NCI-H526 treated with DMSO at 0.1 percent for 48 hours (cell line): ENCODE measurements at places on chromosomes 1 and 21.

- DNase-seq = no peak
Measured at GRCh38 chr21:34372321-34372720, 3.0 kb upstream of the SMIM11 start.

DNA sequence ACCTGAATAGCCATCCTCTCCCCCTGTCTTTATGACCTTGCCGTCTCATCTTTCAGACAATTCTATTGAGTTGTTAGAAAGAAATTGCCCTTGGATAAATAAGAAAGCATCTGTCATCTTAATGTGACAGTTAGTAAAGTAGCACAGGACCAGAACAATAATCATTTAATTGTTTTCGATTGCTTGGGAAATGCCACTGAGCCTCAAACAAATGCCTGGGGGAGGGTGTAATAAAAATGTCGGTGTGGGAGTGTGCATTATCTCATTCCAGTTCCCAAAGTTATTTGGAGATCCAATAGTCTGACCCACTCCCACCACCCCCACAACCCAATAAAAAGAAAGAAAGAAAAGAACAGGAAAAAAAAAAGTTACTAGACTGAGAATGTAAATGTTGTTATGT is 509.3 kb upstream of the LRRC7 start:
- no peak for DNase-seq

- DNase-seq = no peak
Measured at GRCh38 chr1:43971336-43971980, 1.6 kb downstream of the DPH2 start.

DNA sequence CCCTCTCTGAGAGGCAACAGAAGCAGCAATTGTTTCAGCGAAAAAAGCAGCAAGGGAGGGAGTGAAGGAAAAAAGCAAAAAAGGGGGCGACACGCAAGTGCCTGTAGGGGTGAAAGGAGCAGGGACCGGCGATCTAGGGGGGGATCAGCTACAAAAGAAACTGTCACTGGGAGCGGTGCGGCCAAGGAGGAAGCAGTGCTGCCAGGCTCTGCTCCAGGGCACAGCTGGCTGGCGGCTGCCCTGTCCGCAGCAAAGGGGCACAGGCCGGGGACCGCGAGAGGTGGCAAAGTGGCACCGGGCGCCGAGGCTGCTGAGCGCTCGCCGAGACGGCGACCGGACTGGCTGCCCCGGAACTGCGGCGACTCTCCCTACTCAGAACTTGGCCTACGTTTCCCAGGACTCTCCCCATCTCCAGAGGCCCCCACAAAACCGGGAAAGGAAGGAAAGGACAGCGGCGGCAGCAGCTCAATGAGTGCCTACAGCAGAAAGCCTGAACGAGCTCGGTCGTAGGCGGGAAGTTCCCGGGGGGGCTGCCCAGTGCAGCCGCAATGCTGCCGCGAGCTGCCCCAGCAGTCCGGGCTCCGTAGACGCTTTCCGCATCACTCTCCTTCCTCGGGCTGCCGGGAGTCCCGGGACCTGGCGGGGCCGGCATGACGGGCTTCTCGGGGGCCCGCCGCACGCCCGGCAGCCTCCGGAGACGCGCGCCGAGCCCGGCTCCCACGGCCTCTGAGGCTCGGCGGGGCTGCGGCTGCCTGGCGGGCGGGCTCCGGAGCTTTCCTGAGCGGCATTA is 1.0 kb upstream of the CDKN2C start:
- DNase-seq = peak; percentile 61

GRCh38 chr1:46532498-46533178 is 18.8 kb downstream of the KNCN start:
- no peak for DNase-seq

GRCh38 chr1:179767996-179768395 is 24.9 kb downstream of the FAM163A start:
- no peak for DNase-seq

DNA sequence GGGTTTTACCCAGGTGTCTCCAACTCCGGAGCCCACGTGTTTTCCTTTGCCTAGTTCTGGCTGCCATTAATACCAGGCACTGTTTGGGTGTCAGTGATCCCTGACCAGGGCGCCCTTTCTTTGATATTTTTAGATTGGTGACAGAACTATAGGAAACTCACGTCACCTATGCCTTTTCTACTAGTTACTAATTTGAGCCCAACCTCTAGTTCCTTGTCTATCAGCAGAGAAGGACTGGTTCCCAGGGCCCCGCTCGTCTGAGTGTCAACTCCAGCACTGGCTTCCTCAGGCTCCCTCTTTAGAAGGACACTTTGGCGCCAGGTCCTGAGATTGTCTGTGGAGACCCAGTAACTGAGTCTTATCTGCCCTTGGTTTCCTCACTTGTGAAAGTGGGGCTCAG is 9.4 kb downstream of the MFN2 start:
- DNase-seq = no peak
